Naive B cell (primary cell): ENCODE measurements at places on chromosomes 5 and 9. TPM values are rescaled to one million over a fixed set of nuclear protein-coding genes. Genes with fewer than 3 reads are reported as not detected.

The LCN2 gene
- polyA plus RNA-seq: 1.2 TPM

GRCh38 chr5:176424181-176424580 lies 7.8 kb upstream of the CLTB start:
- DNase-seq: no peak
- no peaks in the 10 kb centered on the region for H3K36me3 ChIP-seq
- H3K27me3 ChIP-seq: peaks cover 10% of the 10 kb centered on the region
- no peak overlapping the region for H3K27ac ChIP-seq

DNA sequence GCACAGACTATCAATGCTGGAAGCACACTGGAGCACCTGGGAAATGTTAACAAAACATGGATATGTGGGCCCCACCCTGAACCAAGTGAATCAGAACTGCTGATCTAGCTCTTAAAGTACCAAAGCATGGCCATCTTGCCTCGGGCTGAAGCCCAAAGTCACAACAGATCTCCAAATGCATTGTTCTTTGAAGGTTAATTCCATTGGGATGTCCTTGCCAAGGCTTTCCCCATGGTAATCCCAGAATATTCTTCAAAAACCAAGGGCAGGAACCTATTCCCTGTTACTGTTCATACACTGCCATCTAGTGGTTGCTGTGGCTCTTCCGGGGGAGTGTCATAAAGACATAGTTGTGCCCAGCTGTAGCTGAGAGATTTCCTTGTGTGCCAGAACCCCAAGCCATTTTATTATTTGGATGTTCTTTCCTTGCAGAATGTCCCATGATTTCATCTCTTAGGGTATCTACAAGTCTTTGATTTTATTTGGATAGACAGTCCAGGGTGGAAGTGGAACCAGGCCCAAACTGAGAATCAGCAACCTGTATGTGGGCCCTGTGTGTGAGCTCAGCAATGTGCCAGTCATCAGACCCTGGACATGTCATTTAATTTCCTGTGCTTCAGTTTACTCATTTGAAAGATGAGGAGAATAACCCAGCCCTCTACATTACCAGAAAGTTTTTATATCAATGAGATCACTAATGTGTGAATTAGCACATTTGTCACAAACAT lies 290.0 kb downstream of the ACTL7B start:
- H3K4me1 ChIP-seq: no peaks in the 10 kb centered on the region
- H3K36me3 ChIP-seq: no peaks in the 10 kb centered on the region
- H3K4me3 ChIP-seq: no peak overlapping the region
- H3K27me3 ChIP-seq: peaks cover 6% of the 10 kb centered on the region
- DNase-seq: peak; percentile 39

The PITX1 gene
- not detected for polyA plus RNA-seq

GRCh38 chr9:23850690-23851629 lies 24.9 kb upstream of the ELAVL2 start:
- no peaks in the 10 kb centered on the region for H3K36me3 ChIP-seq
- H3K27me3 ChIP-seq: peaks cover 32% of the 10 kb centered on the region
- H3K27ac ChIP-seq: no peak overlapping the region
- H3K4me1 ChIP-seq: peaks cover 3% of the 10 kb centered on the region
- DNase-seq: no peak

- H3K36me3 ChIP-seq: peaks cover 5% of the 10 kb centered on the region
- H3K27me3 ChIP-seq: peaks cover 17% of the 10 kb centered on the region
- no peak overlapping the region for H3K4me3 ChIP-seq
- H3K27ac ChIP-seq: no peak overlapping the region
Measured at GRCh38 chr9:134535171-134535570, 106.4 kb upstream of the COL5A1 start.
